Brain (organoid and tissue), 16 donors: ENCODE measurements at places on chromosomes 13 and 19.

- no peak for DNase-seq
Observed at GRCh38 chr13:82330499-82330898, 1551.8 kb downstream of the SLITRK1 start.

DNA sequence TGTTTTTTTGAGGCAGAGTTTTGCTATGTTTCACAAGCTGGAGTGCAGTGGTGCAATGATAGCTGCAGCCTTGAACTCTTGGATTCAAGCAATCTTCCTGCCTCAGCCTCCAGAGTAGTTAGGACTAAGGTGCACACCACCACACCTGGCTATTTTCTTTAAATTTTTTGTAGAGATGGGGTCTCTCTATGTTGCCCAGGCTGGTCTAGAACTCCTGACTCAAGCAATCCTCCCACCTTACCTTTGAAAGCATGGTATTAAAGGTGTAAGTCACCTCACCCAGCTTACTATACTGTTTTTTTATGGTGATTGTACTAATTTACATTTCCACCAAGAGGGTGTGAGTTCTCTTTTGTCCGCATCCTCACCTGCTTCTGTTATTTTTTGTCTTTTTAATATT lies 110.0 kb downstream of the FREM2 start:
- DNase-seq, result no peak

- DNase-seq, result no peak
Observed at GRCh38 chr19:19101540-19101939, 36.7 kb downstream of the TMEM161A start.

GRCh38 chr19:31506102-31506501 lies 156.9 kb upstream of the TSHZ3 start:
- DNase-seq, result no peak

DNA sequence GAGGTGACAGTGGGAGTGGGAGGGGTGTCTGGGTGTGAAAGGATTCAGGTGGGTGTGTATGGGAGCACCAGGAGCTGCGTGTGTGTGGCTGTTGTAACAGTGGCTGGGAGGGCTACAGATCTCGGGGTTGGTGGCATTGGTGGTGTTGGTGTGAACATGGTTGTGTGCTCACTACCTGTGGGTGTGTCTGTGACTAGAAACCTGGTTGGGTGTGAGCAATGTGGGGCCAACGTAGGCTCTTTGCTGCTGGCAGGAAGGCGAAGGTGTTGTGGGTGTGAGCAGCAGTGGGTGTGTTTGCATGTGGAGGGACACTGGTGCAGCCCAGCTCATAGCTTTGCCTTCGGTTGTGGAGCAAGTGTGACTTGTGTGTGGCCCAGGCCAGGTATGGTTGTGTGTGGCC lies 3.7 kb upstream of the NR2C2AP start:
- no peak for DNase-seq

DNA sequence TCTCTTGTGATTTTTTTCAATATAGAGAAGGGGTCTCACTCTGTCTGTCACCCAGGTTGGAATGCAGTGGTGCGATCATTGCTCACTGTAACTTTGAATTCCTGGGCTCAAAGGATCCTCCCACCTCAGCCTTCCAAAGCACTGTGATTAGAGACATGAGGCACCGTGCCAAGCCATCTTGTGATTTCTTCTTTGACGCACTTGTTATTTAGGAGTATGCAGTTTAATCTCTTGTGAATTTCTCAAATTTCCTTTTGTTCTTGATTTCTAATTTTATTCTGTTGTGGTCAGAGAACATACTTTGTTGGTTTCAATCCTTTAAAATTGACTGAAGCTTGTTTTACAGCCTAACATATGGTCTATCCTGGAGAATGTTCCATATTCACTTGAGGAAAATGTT lies 14.5 kb downstream of the IPO5 start:
- DNase-seq, result no peak

GRCh38 chr13:27415116-27415515 lies 9.3 kb upstream of the GTF3A start:
- DNase-seq, result no peak

DNA sequence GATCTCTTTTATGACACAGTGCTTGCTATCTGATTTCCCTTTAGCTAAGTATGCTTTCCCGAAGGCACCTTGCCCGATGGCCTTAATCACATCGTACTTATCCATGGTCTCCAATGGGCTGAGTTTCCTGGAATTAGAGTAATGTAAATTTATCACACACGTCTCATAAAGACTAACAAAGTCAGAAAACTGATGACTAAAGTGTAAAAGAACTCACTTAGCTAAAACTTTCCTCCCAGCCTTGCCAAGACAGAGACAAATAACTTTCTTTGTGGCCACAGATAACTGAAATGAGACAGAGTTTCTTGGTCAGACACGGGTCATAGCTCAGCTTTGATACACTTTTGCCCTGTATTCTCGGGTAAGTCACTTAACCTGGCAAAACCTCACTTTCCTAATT lies 1.5 kb downstream of the NEK5 start:
- no peak for DNase-seq

DNA sequence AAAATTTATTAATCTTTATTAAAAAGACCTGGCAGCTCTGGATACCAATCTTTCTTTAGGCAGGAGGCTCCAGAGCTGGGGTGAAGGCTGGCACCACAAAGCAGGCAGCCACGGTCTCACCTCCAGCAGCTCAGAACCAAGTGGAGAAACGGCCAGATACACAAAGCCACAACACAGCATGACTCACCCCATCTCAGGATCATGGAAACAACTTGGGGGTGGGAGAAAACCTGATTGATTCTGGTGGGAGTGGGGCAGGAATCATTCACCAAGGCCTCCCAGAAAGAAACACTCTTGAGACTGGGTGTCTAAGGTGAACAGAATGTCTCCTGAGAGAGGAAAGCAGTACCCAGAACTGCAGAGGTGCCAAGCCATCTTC lies 64.2 kb downstream of the CRYL1 start:
- DNase-seq, result no peak

GRCh38 chr19:53982001-53982451 lies 9.4 kb upstream of the CACNG6 start:
- DNase-seq, result peak; percentile 52

- DNase-seq, result no peak
Observed at GRCh38 chr19:16118489-16119033, 6.9 kb downstream of the RAB8A start.

- peak; percentile 80 for DNase-seq
Observed at GRCh38 chr13:43303033-43303729, 279.8 kb downstream of the DNAJC15 start.

DNA sequence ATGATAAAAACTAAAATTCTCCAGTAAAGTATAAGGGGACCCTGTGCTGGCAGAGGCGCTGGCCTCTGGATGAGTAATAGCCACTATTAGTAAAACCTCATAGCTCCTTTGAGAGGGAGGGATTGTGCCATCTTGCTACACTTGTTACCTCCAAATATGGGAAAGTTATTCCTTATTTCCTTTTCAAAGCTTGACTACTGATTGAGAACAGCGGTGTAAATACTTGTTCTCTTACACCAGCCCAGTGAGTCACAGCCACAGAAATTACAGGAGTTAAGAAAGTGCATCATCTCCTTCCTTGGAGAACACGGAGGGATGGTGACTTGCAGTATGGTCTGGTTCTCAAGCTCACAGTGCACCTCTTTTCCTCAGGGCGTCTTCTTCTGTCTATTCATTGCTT lies 379.0 kb downstream of the EFNB2 start:
- DNase-seq, result no peak

GRCh38 chr13:105363261-105364190 lies 1171.9 kb downstream of the EFNB2 start:
- DNase-seq, result peak; percentile 88

- no peak for DNase-seq
Observed at GRCh38 chr13:31970231-31970930, 61.2 kb upstream of the FRY start.

DNA sequence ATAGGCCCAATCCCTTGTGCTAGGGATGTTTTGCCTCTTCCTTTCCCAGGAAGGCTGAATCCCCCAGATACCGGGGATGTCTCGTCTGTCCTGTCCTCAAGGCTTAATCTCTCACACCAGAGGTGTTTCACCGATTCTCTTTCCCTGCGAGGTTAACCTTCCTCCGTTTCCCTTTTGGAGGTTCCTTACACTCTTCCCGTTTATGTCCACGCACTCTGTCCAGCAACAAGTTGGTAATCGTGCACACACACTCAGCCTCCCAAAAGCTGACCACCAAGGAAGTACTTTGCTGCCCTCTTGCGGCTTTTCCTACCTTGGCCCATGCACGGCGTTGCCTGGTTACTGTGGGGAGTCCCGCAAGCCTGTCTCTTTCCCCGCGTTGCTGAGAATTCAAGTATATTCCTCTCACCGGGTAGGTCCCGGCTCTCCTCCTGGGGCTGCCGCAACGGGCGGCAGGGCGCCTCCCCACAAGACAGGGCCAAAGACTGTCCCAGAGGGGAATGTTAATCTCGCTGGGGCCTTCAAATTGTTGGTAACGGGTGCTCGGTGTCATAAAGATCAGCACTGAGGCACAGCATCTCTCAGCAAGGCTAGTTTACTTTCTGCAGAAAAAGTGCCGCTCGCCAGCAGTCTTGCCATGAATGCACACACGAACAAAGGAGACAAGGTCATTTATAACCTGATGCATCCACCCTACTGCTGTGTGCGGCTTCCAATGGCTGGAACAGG lies 36.7 kb upstream of the CD177 start:
- DNase-seq, result no peak

DNA sequence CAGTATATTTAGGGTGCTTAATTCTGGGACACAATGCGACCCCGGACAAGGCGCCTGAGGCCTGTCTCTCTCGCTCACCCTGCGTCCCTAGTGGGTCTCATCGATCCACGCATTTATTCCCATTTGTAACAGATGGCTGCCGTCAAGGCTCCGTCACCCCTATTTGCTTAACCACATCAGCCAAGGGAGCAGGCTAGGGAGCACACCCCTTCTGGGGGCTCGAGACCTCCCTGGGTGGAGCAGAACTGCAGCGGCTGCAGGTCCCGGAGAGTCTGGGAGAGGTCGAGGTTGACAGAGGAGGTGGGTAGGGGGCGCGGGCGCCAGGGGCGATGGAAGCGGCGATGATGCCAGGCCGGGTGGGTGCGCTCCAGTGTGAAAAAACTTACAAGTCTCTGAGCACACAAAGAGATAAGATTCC lies 507 bp downstream of the ALG5 start:
- peak; percentile 57 for DNase-seq

- DNase-seq, result no peak
Observed at GRCh38 chr19:18023622-18024251, 15.8 kb downstream of the ARRDC2 start.

DNA sequence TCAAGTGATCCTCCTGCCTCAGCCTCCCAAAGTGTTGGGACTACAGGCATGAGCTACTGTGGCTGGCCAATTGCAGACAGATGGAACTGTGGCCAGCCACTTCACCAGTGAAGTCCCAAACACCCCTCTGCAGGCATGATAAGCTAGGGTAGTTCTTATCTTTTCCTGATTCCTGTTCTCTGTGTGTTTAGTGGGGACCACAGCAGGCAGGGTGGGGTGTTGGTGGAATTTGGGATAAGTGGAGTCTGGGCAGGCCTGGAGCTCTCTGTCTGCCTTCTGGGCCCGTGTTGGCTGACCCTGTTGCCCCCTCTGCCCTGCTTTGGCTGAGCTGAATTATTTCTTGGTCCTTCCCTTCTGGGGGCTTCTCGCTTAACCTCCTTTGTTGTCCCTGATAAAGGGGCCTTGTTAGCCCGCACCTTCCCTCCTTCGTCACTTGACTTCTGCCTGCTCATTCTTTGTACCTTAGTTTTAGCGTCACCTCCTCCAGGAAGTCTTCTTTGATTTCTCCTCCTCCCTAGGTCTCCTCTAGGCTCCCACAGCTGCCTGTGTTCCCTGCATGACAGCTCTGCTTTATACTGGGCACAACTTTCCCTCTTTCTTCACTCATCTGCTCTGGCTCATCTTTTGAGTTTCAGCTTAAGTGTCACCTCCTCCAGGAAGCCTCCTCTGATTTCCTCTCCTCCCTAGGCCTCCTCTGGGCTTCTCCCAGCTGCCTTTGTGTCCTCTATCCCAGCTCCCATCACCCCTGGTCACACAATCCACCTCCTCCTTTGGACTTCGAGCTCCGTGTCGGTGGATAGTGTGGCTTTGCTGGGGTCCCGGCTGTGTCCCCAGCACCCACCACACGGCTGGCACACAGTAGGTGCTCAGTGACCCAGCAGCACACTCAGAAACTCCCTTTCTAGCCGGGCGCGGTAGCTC lies 1.7 kb upstream of the NCLN start:
- no peak for DNase-seq

DNA sequence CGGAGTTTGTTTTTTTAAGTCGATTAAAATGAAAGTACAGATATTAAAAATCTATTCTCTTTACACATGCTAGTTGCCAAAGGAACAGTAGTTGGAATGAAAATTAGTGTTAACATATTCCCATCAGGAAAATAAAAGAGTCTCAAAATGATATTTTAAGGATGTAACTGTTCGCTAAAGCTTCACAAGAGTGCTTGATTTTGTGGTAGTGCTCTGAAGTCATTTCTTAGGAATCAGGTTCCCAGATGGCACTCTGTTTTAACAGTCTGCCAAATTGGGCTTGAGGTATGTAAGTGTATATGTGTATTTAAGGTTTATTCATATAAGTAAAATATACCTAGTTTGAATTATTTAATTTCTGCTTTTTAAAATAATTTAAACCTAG lies 128.8 kb downstream of the LMO7 start:
- DNase-seq, result no peak

DNA sequence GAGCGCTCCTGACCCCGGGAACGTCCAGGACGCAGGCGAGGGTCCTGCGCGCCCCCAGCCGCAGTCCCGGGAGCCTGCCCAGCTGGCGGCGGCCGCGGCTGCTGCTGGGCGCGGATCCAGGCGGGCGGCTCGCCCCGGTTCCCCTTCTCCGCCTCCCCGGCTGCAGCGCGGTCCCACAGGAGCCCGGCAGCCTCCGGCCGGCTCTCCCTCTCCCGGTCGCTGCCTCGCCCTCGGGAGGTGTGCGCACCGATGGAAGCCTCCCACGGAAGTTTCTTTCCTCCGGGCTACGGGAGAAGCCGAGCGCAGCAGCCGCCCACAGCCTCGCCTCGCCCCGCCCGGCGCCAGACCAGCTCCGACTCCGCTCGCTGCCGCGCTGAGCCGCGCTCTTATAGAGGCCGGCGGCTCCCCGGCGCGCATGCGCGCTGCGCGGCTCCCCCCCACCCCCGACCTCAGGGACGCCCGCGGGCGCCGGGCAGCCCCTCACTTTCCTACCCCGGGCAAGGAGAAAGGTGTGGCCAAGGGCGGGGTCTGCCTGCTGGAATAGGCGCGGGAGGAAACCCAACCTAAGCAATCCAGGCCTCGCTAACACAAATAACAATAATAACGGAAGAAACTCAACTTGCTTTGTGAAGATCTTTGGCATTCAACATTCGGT lies at the start of gene SHISA2:
TSS of gene SHISA2 (minus strand) at position 360 of the 655 bp plus-strand sequence. CDS start 1,041 bp downstream, outside the sequence.
- peak; percentile 86 for DNase-seq

DNA sequence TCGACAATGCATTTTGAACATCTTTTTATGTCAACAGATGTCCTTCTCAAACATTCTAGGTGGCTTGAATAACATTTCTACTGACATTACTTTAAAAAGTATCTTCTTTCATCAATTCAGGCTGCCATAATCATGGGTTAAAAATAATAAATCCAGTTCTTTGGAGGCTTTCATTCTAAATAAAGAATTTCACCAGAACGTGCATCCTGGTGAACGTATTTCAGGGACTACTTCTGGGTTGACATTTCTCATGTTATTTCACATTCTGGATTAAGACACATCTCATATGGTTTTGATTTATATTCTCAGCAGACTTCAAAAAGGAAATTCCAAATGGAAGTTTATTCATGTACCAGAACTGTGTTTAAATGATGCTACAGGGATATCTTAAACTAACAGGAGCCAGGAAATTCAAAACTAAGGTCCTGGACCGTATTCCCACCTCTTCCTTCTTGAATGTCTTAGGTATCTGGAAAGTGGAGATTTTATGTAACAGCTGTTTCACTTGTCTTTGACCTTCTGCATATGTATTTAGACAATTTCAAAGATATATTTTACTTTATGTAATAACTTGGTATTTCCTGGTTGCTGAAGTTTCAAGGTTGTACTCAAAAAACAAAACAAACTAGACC lies 107.2 kb downstream of the STARD13 start:
- no peak for DNase-seq

GRCh38 chr19:55447421-55448174 lies 4.5 kb upstream of the SHISA7 start:
- DNase-seq, result peak; percentile 78
